ENCODE measurements at places on chromosomes 2 and 18.
A peak's percentile ranks its signal among the peaks of the same experiment; 100 is the strongest.

DNA sequence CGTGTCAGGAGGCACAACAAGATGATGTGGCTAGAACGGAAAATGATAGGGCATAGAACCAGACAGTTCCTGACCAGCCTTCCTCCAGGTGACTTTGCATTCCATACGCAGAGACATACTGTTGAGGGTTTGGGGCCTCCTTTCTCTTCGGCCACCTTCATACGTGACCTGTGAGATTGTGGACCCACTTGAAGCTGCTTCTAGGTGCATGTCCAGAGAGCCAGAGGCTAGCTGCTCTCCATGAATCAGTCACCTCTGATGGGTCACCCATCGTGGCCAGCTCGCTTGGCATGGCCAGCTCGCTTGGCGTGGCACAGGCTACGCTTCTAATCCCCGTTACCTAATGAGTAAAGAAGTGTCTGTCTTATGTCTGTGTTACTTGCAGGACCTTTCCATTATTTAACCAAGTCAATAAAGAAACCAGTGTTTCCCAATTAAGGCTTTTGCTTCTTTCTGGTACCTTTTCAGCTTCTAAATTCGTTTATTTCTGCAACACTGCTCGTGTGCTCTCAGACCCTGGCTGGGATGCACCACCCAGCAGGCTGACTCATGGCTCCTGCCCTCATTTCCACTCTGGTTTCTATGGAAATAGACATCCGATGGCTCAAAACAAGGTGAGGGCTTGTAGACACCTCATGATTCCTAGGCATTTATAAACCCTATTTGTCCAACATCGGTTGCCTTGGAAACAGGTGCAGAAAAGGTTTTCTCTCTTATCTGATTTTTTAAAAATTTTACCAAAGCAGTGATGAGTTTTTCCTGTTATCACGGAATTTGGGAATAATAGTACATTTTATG lies 86.7 kb upstream of the B3GNT7 start:
- peak; percentile 16 for DNase-seq

DNA sequence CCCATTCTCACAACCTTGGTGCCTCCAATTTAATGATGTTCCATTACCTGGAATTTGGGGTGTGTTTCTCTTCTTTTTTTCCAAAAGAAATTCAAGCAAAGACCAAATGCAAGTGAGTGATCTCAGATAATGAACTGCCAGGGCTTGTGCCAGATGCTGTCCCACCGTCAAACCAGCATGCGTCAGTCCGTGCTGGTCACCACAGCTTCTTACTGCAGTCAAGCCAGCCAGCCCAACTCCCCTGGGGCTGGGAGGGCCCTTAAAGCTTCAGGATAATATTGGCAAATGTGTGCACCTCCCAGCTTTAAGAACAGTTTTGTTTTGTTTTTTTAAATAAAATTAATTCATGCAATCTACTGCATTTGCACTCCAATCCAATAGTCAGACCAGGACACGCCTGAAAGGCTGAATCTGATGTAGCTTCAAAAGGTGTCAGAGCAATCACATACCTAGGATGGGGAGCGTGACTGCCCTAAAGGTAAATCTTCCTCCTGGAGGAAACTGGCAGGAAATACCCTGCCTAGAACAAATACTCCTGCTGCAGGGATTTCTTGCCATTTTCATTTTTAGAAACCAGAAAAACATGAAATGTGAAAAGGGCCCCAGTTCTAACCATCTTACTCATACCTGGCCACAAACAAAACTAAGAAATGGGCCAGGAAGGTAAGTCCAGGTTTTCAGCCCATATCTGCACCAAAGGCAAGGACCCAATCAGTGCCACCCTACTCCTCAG lies 26.8 kb upstream of the SP3 start:
- peak; percentile 26 for DNase-seq

DNA sequence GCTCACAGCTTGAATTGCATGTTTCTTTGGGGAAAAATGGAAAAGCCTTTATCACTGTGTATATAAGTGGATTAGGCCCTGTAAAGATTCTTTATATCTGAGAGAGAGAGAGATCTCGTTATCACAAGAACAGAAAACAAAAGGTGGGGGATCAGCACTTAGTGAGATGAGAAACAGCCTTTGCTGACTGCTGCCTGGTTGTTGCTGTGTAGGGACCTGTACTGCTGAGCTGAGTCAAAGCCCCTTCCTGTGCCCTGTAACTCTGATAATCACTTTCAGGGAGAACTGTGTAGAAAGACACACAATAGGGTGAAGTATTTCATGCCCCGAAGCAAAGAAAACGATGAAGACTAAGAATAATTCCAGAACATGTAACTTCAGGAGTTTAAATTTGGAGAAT lies 30.6 kb upstream of the FAM237A start:
- no peak for DNase-seq

- DNase-seq, result no peak
Observed at GRCh38 chr2:153268941-153269461, 209.6 kb downstream of the RPRM start.

- no peak for DNase-seq
Observed at GRCh38 chr2:155157711-155158110, 459.2 kb downstream of the KCNJ3 start.

DNA sequence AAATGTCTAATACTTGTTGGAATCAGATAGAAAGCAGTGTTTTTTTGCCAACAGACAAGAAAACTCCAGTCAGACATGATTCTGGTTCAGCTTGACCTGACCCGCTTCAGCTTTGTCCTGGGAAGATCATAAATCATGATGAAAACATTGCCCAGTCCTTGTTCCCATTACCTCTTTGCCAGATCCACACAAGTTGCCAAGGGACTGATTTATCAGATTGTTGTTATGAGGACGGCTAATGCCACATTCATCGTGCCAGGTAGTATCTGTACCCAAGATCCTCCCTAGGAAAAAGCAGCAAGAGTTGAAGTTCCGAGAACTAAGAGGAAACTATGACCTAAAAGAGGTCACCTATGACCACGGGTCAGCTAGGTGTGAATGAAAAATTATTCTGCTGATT lies 39.0 kb downstream of the SLC40A1 start:
- DNase-seq, result no peak

GRCh38 chr2:11578081-11578948 lies 44.5 kb downstream of the GREB1 start:
- no peak for DNase-seq

DNA sequence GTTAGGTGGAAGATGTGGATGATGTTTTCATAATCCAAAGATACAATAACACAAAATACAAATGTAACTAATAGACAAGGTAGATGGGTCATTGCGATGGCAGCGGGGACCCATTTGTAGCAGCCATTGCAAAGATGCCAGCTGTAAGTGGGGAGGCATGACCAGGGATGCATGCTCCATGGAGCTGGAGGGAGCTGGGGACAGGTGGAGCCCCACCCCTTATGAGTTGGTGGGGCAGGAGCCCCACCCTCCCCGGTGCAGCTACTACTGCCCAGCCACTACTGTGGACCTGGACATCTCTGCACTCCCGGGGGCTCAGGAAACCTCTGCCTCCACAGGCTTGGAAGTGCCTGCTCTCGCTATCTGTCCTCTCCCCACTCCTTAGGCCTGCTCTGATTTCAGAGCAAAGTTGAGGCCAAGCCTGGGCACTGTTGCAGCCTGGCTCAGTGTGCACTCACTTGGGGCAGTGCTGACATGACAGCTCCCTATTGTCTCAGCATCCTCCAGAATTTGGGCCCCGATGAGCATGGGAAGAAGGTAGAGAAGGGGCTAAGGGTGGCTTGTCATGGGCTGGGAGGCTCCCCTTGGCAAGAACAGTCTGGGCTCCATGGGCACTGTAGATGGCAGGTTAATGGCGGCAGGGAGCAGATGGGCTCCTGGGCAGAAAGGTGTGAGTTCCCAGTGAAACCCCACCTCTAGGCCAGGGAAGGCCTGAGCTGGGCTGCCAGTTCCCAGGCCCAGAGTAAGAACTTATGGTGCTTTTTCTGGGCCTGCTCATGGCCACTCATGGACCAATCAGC lies 81.1 kb downstream of the ZNF804A start:
- no peak for DNase-seq

DNA sequence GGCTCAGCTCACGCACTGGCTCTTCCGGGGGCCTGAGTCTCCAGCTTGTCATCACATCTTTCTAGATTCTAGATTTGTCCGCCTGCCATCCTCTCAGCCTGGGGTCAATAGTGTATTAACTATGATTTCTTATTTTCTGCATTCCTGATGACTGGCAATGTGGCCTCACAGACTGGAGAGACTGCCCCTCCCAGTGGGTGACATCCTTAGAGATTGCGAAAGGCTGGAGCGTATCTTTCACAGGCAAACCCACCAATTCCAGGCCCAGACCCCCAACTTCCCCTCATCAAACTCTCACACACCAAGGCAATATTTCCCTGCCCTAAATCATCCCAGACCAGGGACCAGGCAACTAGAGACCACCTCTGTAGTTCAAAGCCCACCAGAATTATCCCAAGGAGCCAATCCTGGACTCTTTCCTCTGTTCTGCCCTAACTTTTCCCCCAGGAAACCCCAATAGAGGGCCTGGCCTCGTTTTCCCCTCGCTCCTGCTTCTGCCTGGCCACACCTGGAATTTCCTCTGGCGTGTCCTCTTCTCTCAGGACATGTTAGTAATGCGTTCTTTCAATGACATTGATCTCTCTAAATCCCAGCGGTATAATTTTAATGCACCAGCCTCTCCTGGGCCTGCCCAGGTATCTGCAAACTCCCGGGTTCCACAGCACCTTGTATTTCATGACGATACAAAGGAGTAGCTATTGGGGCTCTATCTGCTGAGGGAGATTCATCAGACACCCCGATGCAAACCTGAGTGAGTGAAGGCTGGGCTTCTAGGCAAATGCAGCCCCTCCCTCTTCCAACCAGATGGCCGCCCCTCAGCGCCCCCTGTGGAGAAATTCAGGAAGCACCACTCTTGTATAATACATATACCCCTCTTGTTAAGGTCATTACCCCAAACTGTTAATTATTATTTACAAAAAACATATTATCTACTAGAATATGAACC lies 2.4 kb upstream of the KCNF1 start:
- DNase-seq, result no peak

- DNase-seq, result no peak
Observed at GRCh38 chr2:46793423-46794416, 121.9 kb downstream of the MCFD2 start.

- no peak for DNase-seq
Observed at GRCh38 chr2:114281188-114281587, 161.3 kb upstream of the DPP10 start.

DNA sequence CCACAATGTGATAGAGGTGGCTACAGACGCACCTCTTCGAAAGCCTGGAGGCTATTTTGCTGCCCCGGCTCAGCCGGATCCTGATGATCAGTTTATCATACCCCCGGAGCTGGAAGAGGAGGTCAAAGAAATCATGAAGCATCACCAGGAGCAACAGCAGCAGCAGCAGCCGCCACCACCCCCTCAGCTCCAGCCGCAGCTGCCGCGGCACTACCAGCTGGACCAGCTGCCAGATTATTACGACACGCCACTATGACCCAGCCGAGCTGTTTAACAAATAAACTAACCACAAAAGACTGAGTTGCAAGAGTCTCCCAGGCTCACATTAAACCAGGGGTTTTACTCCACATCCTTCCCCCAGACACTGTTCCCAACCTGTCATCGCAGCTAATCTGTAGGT lies 263.8 kb downstream of the PHLPP1 start:
- peak; percentile 53 for DNase-seq

All from fibroblast of skin of abdomen (primary cell).